ENCODE measurements at places on chromosomes 16 and 17. TPM values are rescaled to one million over a fixed set of nuclear protein-coding genes. Genes with fewer than 3 reads are reported as not detected.

Gene RANBP10
- total RNA-seq, result 2.9 TPM

Gene CLCN7
- total RNA-seq, result 221 TPM

- no peak for DNase-seq
Measured at GRCh38 chr16:56983211-56983751, 6.1 kb upstream of the NLRC5 start.

DNA sequence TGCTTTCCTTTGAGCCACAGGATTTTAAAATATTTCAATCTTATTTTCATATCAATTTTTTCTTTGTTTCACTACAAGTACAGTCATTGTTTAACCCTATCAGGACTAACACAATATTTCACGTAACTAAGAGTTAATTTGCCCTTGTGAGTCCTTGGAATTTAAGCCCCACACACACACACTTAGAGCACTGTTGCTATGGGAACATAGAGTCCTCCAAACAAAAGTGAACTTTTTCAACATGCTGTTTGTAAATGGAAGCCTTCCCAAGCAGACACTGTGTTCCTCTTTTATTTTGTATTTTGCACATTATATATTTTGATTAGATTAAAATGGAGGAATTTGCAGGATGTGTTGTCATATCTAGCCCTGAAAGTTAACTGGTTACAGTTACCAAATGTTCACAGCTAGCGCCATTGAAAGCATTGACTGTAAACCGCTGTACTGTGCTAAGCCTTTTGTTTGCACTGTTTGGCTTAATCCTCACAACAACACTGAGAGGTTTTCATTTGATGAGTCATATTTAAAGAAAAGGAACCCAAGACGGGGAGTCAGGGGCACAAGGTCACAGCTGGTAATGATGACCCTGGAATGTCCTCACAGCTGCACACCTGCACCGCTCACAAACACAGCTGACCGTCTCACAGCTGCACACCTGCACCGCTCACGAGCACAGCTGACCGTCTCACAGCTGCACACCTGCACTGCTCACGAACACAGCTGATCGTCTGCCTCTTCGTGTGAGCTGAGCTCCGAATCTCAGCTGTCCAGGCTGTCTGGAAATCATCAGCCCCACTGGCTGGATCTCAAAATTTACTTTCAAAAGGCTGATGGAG lies 6.3 kb downstream of the HSBP1 start:
- DNase-seq, result peak; percentile 10

All from Caki2 (cell line).